ENCODE measurements at places on chromosomes 13 and 19. TPM values are rescaled to one million over a fixed set of nuclear protein-coding genes. Genes with fewer than 3 reads are reported as not detected.

ARHGAP45 gene
- 8.5 TPM for total RNA-seq

ZNF563 gene
- 5.0 TPM for total RNA-seq

AMER2 gene
- not detected for total RNA-seq

C19orf67 gene
- not detected for total RNA-seq

ALOX5AP gene
- 12.4 TPM for total RNA-seq

KLK2 gene
- not detected for total RNA-seq

PLK5 gene
- total RNA-seq = not detected

OLFM2 gene
- total RNA-seq = 8.7 TPM

ZNF610 gene
- total RNA-seq = 3.3 TPM

SLC25A41 gene
- total RNA-seq = 0.54 TPM

KLF1 gene
- total RNA-seq = not detected

EXOC3L2 gene
- 4.3 TPM for total RNA-seq

TMEM59L gene
- total RNA-seq = 3.3 TPM

- peak; percentile 42 for DNase-seq
Measured at GRCh38 chr19:40191836-40192646, 815 bp downstream of the MAP3K10 start.

DNA sequence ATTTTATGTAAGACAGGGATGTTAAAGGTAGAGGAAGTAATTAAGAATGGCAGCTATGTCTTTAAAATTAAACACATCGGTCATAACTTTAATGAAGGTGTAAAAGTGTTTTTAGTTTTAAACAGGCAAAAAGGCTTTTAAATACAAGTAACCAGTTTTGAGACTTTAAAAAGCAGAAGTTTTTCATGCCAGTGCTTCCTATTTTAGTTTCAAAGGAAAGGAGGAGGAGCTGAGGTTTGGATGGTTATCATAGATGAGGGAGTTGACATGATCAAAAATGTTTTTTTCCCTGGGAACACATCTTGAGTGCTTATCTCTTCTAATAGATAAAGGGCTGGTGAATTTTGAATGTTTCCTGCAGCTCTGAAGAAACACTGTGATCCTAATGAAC is 42.9 kb downstream of the LRCH1 start:
- DNase-seq = no peak

GRCh38 chr13:90882551-90882950 is 464.9 kb upstream of the MIR17HG start:
- DNase-seq = no peak

- no peak for DNase-seq
Measured at GRCh38 chr13:29550430-29550988, 45.0 kb downstream of the SLC7A1 start.

DNA sequence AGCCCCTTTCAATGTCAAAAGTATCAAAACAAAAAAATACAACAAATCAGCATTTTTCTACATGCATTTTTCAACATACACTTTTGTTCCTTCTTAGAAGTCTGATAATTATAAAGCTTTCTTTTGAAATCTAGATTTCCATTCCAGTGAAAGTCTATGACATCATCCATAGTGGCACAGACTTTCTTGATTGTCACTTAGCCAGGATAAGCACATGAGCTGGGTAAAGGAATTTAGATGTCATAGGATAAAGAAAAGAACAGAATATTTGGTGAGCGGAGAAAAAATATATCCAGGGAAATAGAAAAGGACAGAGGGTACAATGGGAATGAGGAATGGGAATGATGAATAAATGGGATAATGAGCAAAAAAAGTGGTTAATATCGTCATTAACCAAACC is 15.1 kb upstream of the TRPC4 start:
- no peak for DNase-seq

DNA sequence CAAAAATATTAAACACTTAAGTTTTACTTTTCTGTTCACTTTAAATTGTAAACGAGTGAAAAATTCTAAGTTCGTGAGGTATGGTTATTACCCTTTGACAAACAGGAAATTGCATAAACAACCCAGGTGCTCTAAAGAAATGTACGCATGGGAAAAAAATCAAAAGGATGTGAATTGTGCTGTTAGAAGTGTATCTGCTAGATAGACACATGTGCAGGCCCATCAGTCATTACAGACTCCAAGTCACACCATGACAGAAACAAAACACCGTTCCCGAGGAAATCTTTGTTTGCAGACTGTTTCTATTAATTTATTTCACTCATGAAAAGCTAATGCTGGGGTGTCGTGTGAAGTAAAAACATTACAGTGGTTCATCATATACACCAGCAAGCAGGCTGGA is 17.0 kb upstream of the DOCK9 start:
- no peak for DNase-seq

- no peak for DNase-seq
Measured at GRCh38 chr13:51849145-51850101, 4.4 kb upstream of the TMEM272 start.

GRCh38 chr19:33175886-33176669 is 18.1 kb upstream of the LRP3 start:
- peak; percentile 21 for DNase-seq

- peak; percentile 87 for DNase-seq
Measured at GRCh38 chr19:2207991-2208860, 27.9 kb downstream of the PLEKHJ1 start.

- DNase-seq = peak; percentile 94
Measured at GRCh38 chr13:94595950-94596574, at the start of gene TGDS. Gene TGDS, minus strand, starts transcription at chr13:94596152. Its CDS starts 16 bp downstream, at chr13:94596136.

DNA sequence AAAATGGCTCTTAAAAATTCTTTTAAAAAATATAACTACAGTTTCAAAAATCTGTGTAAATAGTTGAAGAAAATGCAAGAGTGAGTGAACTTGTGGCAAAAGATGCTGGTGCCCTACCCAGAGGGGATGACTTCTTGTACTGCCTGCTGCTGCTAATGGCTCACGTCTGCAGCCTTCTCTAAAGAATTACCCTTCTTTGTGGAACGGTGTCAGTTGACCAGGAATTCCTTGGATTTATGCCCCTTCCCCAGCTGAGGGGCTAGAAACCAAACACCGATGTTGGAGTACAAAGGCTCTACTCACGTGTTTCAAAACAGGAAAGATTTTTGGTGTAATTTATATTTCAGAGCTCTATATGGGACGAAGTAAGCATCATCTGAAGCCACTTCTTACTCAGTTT is 1582.8 kb downstream of the OLFM4 start:
- DNase-seq = peak; percentile 25

DNA sequence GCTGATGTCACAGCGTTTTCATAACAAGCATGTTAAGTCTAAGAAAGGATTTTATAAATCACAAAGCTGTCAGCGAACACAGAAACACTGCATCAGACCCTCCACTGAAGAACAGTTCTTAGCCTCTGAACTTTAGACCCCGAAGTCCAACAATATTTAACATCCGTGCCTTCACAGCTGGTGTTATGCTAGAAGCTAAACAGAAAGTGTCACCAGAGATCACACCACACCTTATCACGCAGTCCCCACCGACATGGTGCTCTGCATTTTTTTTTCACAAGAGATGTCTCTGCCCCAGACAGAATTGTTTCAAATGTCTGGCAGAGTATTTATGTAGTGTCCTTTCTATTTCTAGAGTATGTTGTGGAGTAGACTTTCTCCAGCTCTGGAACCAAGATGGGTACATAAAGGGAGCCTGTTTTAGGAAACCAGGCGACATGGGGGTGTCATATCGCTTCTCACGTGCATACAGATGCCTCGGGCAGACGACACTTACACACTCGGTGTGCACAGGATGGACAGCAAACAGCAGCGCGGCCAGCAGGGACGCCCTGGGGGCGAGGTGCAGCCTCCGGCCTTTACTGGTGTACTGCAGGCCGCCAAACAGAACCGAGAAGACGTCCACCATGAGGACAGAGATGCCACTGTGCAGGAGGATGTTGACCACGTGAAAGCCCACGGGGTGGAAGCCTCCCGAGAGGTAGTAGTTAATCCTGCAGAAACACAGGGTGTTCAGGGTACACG is 12.0 kb downstream of the TMTC4 start:
- no peak for DNase-seq

GRCh38 chr19:9786342-9786741 is 17.8 kb upstream of the ZNF846 start:
- DNase-seq = peak; percentile 73

DNA sequence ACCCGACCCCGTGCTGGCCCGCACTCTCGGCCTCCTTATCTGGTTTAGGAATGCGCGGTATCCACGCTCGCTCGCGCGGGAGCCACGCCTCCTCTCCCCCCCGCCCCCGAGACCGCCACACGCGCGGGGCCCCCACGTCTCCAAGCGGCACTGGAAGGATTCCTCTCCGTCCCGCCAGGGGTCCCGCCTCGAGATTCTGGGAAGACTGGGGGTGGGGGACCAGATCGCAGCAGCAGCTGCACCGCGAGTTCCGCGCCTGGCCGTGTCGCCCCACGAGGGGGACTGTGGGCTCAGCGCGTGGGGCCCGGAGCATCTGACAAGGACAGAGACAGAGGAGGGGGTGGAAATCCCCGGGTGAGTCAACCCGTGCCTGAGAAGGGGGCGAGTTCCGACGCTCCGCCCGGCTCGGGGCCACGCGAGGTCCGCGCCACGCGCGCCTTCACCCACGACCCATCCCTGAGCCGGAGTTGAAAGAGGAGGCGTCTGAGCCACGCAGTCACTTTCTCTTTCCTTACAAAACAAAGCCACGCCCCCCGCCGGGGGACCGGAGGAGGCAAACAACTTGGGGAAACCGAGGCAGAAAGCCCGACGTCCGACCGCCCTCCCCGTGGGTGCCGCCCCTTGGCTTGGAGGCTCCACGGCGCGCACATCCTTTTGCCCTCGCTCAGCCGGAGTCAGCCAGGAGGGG is 814 bp downstream of the S1PR2 start:
- DNase-seq = peak; percentile 89

GRCh38 chr19:18339723-18340122 is 675 bp upstream of the PGPEP1 start:
- DNase-seq = no peak

DNA sequence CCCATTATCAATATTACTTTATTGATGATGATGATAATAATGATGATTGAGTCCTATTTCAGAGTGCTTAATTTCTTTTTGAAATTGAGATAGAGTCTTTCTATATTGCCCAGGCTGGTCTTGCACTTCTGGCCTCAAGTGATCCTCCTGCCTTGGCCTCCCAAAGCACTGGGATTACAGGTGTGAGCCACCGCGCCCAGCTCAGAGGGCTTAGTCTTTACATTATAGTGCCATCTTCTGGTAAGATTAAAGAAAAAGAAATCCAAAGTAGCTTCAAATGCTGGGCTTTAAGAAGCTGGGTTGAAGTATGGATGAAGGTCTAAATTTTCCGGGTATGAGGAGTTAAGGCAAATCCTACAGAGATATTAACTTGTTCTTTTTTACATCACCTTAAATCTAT is 3.4 kb upstream of the ZNF333 start:
- DNase-seq = no peak

- DNase-seq = no peak
Measured at GRCh38 chr13:107299717-107300116, 731.8 kb upstream of the ARGLU1 start.

GRCh38 chr19:57338877-57339276 is 12.2 kb upstream of the ZNF304 start:
- no peak for DNase-seq

DNA sequence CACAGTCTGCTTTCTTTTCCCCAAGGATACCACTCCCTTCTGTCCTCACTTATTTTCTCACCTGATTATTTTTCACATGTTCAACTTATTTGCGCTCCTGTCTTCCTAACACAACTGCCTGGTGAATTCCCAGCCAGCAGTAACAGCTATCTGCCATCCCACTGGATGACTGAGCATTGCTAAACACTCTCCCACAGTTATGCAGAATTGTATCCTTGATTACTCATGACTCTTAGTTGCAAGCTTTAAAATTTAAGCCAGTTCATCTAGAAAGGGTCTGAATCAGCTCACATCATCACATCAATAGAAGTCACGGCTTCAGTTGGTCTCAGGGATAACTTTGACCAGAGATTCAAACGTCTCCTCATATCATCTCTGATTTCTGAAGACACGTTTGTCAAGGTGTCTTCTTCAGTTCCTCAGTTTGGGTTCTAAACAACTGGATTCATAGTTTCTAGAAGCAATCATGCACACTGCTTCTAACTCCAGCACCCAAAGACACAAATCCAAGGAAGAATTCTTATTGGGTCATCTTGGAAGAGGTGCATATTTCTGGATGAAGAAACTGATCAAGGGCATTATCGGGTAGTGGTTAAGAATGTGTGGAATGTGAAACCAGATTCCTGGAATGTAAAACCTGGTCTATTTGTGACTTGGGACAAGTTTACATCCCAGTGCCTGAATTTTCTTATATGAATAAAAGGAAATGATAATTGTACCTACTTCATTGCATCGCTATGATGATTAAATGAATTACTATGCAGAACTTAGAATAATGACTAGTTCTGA is 13.9 kb upstream of the DACH1 start:
- no peak for DNase-seq

GRCh38 chr13:42820451-42820850 is 39.1 kb downstream of the FAM216B start:
- DNase-seq = no peak

GRCh38 chr13:87678372-87678752 is 7.2 kb downstream of the SLITRK5 start:
- no peak for DNase-seq

DNA sequence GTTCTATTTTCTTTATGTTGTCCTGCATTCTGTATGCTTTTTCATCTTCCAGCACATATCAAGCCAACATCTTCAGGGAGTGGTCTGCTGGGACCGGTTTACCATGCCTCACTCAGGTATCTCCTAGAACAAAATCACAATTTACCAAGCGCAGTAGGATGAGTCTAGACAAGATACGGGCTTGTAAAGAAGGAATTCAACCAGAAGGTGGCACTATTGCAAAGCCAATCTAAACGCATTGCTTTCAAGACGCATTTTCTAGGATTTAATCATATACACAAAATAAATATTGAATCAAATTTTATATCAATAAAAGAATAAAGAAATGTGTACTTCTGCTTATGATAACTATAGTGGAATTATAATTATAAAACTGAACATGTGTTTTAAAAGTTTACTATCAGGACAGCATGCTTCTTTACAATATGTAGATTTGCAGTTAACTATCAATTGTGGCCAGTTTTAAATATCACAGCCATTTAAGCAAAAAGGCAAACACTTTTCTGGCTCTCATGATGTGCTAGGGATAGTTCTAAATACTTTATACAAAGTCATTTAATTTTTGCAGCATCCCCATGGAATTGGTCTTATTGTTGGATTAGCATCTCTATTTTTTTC is 16.1 kb upstream of the TPP2 start:
- no peak for DNase-seq

GRCh38 chr13:75173457-75174356 is 308.3 kb downstream of the TBC1D4 start:
- DNase-seq = no peak

GRCh38 chr19:16889883-16890460 is 1.2 kb downstream of the F2RL3 start:
- no peak for DNase-seq

- no peak for DNase-seq
Measured at GRCh38 chr19:18326772-18327171, 3.9 kb upstream of the LSM4 start.

- DNase-seq = no peak
Measured at GRCh38 chr13:51590231-51590970, 6.1 kb downstream of the WDFY2 start.

GRCh38 chr19:34269489-34269888 is 15.1 kb downstream of the GARRE1 start:
- DNase-seq = no peak

GRCh38 chr19:45524575-45525129 is 17.4 kb downstream of the VASP start:
- DNase-seq = no peak

GRCh38 chr13:103663996-103664395 is 597.8 kb upstream of the SLC10A2 start:
- no peak for DNase-seq

GRCh38 chr13:45490068-45490467 is 25.3 kb downstream of the COG3 start:
- no peak for DNase-seq

GRCh38 chr13:62525652-62526051 is 1110.0 kb upstream of the PCDH20 start:
- no peak for DNase-seq

GRCh38 chr19:9009935-9010651 is at the start of gene MUC16:
Gene MUC16, minus strand, starts transcription at chr19:9010409.
- DNase-seq = no peak
